Karpas-422 (cell line): ENCODE measurements at places on chromosomes 11 and 22.

GRCh38 chr22:29867260-29867659 lies 15.7 kb upstream of the MTMR3 start:
- DNase-seq, result no peak

GRCh38 chr11:65743681-65744025 lies 23.1 kb upstream of the RNASEH2C start:
- DNase-seq, result no peak

DNA sequence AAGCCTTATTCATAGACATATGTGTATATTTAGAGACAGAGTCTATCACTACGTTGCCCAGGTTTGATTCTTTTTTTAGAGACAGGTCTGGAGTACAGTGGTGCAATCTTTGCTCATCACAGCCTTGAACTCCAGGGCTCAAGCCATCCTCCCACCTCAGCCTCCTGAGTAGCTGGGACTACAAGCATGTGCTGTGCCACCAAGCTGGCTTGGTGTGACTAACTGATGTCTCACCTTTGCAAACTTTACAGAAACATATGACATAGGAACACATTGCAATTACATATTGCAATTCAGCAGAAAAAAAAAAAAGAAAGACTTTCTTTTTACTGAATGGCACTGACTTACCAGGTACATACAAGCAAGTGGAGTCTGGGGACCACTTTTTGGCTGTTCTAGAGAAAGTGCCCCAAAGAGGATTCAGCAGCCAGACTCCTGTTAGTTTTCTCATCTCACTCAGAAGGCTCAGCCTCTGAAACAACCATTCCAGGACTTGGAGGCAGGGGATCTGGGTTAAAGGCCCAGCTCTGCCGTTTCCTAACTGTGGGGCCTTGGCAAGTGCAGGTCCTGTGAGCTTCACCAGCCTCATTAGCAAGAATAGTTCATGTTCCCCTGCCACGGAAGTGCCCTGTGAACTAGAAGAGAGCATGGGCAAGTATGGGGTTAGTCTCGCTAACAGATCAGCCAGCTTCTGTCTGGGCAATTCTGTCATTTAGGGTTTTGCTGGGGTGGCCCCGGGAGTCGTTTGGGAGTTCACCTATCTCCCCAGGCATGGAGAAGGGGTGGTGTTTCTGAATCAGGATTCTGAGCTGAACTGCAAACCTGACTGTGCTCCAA lies 11.3 kb upstream of the NFAM1 start:
- DNase-seq, result peak; percentile 54

- DNase-seq, result peak; percentile 93
Measured at GRCh38 chr22:24402460-24403192, 24.8 kb upstream of the ADORA2A start.
